DND-41 (cell line): ENCODE measurements at places on chromosomes 3 and 15.

DNA sequence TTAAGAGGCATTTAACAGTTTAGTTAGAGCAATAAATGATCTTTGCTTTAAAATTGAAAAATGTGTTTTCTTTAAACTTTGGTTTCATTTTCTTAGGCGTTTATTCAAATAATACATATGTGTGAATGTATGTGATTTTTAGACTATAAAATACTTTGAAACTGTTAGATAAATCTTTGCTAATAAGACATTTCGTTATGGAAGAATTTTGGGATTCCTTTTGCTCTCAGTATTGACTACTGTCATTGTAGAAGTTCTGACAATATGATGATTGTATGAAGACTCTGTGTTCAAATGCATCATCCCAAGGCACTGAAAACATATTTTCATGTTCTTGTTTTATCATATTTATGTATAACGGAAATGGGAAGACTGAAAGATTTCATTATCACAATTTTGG lies 43.8 kb upstream of the GOLGA8A start:
- no peak overlapping the region for H3K4me3 ChIP-seq
- no peaks in the 10 kb centered on the region for H3K4me1 ChIP-seq
- DNase-seq: no peak
- no peaks in the 10 kb centered on the region for H3K36me3 ChIP-seq
- H3K27me3 ChIP-seq: no peaks in the 10 kb centered on the region

GRCh38 chr3:150349314-150350097 lies 58.6 kb upstream of the TSC22D2 start:
- H3K27me3 ChIP-seq: peaks cover 22% of the 10 kb centered on the region
- no peak overlapping the region for H3K4me3 ChIP-seq
- DNase-seq: no peak
- no peaks in the 10 kb centered on the region for H3K36me3 ChIP-seq
- no peak overlapping the region for H3K27ac ChIP-seq

- peaks cover 7% of the 10 kb centered on the region for H3K27me3 ChIP-seq
- H3K4me1 ChIP-seq: no peaks in the 10 kb centered on the region
- no peak overlapping the region for H3K4me3 ChIP-seq
Observed at GRCh38 chr3:11120091-11120805, 34.0 kb upstream of the HRH1 start.

DNA sequence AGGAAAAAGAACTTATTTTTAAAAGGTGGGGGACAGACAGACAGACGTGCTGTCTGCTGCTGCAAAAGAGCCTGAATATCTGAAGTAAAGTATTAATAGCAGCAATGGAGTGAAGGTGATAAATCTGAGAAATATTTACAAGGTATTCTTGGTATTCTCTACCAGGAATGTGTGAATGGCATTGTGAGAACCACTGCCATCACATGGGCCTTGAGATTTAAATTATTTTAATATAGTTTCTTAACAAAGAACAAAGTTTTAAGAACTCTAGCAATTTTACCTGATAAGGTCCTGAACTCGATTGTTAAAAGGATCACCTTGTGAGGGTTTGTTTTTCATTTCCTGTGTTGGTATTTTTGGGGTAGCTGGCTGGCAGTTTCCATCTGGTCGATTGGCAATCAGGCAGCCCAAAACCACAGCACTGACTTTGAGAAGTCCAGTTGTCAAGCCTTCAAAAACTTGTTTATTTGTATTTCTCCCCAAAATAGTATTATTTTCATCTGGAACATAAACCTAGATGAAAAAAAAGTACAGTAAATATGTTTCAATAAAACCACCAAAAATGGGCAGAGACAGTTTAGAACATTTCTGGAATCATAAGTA lies 97.3 kb downstream of the ISL2 start:
- no peak for DNase-seq
- H3K27me3 ChIP-seq: no peaks in the 10 kb centered on the region
- H3K4me1 ChIP-seq: no peaks in the 10 kb centered on the region
- H3K27ac ChIP-seq: no peak overlapping the region
- H3K4me3 ChIP-seq: no peak overlapping the region

GRCh38 chr3:178526291-178526690 lies 9.9 kb upstream of the KCNMB2 start:
- DNase-seq: no peak
- no peak overlapping the region for H3K4me3 ChIP-seq
- no peaks in the 10 kb centered on the region for H3K36me3 ChIP-seq

GRCh38 chr3:30324587-30324986 lies 281.8 kb upstream of the TGFBR2 start:
- no peaks in the 10 kb centered on the region for H3K27me3 ChIP-seq
- no peaks in the 10 kb centered on the region for H3K36me3 ChIP-seq
- no peak overlapping the region for H3K4me3 ChIP-seq
- no peak overlapping the region for H3K27ac ChIP-seq

- H3K36me3 ChIP-seq: peaks cover 11% of the 10 kb centered on the region
- peak overlapping the region; percentile 23 for H3K27ac ChIP-seq
- H3K4me3 ChIP-seq: peak overlapping the region; percentile 39; the same call in 1 of the 2 replicates
- no peak for DNase-seq
- no peaks in the 10 kb centered on the region for H3K27me3 ChIP-seq
Observed at GRCh38 chr3:66998904-66999235, 763 bp downstream of the KBTBD8 start.

DNA sequence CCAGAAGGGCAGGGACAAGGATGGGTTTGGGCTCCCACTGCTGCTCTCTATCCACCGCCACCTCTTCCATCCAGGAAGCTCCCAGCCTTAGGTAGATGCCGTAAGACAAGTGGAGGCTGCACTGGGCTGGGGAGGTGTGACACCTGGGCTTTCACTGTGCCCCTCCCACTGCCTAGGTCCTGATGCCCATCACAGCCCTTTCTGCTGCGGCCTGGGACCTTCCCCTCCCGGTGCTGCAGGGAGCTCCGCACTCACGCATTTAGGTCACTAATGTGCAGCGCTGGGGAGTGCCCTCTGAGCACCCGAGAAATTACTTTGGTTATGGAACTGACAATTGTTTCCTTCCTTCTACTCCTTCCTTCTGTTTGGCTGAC lies 850 bp downstream of the LTF start:
- H3K27ac ChIP-seq: no peak overlapping the region
- DNase-seq: no peak

DNA sequence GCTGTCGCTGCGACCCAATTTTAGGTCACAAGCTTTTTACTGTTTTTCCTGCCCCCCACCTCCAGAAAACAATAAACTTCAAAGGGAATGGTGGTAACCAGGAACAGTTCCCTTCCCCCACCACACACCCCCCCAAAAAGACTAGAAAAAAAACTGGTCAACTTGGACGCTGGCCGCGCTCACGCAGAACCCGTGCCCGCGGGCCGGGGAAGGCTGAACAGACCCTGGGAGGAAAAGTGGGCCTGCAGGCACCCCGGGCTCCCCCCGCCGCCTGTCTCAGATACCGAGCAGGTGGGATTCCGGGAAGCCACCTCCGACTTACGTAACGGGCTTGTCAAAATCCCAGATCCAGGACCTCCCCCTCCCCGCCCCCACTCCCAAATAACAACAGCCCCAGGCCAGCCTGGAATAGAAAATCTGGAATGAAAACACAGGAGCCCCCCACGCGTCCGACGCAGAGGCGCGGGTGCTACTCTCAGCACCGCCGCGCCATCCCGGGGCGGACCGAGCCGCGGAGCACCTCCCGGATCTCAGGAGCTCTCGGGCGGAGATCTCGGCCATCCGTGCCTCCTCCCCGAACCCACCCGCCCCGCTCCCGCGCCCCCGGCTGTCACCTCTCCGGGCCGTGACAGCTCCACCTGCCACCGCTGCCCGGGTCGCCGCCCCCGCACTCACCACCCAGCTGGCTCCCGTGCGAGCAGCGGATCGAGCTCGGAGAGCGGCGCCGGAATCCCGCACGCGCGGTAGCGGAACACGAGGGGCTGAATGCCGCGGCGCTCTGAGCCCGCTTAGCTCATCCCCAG lies 557 bp downstream of the DENND4A start:
- H3K27me3 ChIP-seq: no peaks in the 10 kb centered on the region
- no peaks in the 10 kb centered on the region; the same call in 1 of the 2 replicates for H3K36me3 ChIP-seq
- peaks cover 26% of the 10 kb centered on the region for H3K4me1 ChIP-seq
- peak overlapping the region; percentile 28; the same call in 1 of the 2 replicates for H3K4me3 ChIP-seq
- H3K27ac ChIP-seq: peak overlapping the region; percentile 57
